ENCODE measurements at places on chromosomes 5 and 9.

- no peak for DNase-seq
Measured at GRCh38 chr5:63145167-63145566, 566.5 kb downstream of the LRRC70 start.

DNA sequence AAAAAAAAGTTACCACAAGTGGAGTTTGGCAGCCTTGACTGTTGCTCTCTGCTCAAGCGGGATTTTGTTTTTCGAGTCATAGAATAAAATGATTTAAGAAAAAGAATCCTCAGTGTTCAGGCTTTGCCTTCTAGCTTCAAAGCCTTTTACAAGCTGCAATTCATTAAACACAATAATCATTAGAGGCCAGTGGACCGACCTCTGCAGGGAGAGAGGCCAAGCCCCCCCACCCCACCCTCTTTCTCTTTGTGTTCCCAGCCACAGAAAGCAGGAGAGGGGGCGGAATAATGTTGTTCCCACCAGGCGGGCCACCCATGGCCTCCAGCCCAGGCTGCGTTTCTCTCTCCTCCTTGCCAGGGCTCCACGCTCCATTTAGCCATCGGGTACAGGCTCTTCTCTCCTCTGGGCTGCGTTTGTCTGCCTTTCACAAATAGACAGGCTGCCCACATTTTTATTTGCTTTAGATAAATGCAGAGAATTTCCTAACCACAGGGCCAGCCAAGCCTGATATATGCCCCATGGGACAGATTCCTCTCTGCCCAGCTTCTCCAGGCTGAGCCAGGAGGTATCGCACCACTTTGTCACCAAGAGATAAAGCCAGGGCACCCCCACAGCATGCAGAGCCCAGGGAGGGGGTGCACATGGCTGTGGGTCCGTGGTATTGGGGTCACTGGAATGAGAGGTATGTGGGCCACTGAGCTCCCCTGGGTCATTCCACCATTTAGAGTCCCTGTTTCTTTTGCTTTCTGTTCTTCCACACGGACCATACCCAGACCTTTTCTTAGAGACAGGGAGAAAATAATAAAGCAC lies 318.8 kb downstream of the PIK3R1 start:
- DNase-seq, result peak; percentile 70

DNA sequence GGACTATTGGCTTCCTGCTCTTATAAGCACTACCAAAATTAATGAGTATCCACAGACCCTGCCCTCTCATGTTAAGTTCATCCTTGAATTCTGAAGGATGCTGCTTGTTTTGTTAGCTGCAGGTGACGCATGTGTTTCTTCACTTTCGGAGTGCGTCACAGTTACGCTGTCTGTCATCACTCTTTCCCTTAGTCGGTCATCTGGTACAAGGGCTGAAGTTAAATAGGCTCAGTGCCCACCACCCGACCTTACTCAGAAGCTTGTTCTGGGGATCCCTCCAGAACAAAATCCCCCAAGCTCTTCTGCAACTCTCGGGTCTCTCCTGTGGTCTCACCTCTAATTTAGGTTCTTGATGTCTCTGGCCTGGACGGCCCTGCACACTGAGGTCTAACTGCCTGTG lies 51.0 kb downstream of the ADCY2 start:
- DNase-seq, result no peak

GRCh38 chr9:134162926-134163370 lies 1.4 kb downstream of the RNU6ATAC start:
- DNase-seq, result no peak

DNA sequence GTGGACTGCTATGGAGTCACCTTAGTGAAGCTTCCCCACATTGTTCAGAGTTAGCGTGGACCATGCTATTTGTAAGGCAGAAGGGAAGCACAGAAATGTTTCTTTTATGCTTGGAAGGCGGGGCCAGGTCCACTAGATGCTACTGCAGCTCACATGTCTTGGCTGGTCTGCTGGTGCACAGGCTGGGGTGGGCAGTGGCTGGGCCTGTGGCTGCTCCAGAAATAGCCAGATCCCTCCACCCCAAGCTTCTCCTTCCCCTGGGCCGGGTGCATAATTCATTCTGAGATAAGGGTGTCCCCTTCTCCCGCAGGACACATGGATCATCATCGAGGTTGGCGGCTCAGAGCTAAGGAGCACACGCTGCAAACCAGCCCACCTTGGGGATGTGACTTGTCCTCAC lies 14.5 kb upstream of the SEMA4D start:
- DNase-seq, result no peak

GRCh38 chr5:172059661-172060100 lies 53.2 kb upstream of the FBXW11 start:
- DNase-seq, result no peak

DNA sequence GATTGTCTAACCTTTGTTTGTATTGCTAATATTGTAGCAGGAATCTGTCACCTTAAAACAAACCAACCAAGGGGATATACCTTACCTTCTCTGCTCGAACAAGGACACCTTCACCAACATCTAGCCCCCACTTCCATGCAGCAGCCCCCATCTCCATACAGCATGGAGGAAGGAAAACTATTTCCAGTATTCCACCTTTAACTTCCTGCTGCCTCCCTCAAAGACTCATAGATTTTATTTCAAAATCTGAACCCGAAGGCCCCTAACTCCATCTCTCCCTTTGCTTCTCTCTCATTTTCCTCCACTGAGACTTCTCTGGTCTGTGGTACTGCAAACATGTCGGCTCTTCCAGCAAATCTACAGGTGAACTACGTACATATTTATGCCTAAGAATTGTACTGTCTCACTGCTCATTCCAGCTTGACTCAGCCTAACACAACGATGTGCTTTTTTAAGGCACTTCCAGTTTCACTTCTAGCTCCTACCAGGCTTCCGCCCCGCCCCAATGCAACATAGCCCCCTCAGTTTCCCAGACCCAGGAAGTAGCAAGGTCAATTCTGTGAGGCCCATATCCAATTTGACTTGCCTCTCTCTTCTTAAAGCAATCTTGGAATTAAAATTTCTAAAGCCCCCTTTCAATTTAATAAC lies 70.7 kb upstream of the RNF38 start:
- DNase-seq, result peak; percentile 37

GRCh38 chr5:180324601-180324950 lies 28.6 kb downstream of the GFPT2 start:
- DNase-seq, result no peak

GRCh38 chr5:129698661-129699060 lies 49.2 kb upstream of the MINAR2 start:
- DNase-seq, result no peak

DNA sequence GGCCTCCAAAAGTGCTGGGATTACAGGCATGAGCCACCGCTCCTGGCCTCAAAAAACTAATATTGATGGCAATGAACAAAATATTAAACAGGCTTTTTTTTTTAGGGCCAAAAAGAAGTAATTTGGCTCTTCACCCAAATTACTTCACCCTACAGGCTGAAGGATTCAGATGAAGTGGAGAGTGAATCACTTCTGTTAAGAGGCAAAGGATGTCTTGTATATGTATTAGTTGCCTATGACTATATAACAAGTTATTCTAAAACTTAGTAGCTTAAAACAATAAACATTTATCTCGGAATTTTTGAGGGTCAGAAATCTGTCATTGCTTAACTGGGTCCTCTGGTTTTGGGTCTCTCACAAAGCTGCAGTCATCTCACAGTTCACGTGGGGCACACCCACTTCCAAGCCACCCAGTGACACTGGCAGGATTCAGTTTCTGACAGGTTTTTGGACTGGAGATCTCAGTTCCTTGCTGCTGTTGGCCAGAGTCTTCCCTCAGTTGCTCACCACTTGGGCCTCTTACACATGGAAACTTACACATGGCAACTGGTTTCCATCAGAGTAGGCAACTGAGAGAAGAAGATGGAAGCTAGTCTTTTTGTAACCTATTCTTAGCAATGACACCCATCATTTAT lies 66.7 kb downstream of the IQGAP2 start:
- DNase-seq, result no peak

DNA sequence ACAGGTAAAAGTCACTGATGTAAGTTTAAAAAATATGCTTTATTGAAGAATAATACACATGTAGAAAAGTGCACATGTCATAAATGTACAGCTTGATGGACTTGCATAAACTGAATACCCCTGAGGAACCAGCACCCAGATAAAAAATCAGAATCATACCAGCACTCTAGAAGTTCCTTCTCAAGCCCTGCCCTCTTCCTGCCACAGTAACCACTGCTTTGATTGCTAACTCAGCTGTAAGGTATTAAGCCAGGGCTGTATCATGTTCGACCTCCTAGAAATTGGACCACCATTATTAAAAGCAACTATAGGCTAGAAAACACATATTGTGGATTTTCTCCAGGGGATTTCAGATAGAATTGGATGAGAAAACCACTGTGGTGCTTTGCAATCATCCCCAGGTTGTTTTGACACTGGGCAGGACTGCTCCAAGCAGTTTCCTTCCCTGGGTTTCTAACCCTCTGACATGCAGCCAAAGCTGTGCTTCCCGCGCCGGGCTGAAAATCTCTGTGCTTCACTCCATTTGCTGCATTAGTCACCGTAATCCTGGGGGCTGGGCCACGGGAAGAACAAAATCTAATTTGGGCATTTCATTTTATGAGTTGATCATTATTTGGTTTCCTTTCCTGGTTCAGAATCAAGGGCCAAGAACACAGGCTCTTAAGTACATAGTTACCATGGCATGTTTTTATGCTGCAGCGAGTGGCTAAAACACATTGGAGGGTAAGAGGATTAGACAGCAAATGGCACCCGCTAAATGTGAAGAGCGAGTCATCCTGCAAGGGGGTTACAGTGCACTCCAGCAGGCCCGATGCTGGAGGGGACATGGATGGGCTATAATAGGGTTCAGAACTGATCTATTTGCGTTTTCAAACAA lies 139.4 kb upstream of the IL12B start:
- peak; percentile 18 for DNase-seq

DNA sequence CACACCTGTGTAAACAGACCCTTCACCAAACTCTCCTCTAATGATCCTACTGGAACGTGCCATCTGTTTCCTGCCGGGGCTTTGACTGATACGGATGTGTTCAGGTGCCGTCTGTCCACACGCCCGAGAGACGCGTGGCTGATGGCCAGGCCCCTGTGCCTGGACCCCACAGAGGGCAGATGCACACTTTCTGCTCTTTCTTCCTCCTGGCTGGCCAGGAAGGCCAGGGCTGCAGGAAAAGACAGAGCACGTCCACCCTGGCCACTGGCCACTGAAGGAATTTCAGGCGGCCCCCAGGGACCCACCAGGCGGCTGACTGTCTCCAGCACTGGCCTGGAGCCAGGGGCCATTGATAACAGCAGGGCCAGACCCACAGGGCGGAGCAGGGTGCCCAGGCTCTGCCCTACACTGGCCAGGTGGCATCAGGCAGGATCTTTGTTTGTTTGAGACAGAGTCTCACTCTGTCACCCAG lies 3.6 kb upstream of the ENG start:
- DNase-seq, result no peak

DNA sequence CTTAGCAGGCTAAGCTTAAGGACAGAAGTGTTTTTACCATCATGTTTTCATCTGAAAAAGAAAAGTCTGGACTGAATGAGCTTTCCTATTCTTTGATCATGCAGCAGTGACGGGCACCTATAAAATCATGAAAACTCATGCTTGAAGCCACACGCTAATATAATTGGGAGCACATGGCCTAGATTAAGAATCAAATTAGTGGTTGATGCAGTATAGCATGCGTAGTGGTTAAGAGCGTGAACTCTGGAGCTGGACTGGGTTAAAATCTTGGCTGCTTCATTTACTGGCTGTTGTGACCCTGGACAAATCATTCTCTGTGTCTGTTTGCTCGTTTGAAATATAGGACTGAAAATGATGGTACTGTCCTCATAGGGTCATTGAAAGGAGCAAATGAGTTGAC lies 49.9 kb upstream of the IL13 start:
- no peak for DNase-seq

- no peak for DNase-seq
Measured at GRCh38 chr9:108282872-108283271, 572.9 kb downstream of the ACTL7B start.

DNA sequence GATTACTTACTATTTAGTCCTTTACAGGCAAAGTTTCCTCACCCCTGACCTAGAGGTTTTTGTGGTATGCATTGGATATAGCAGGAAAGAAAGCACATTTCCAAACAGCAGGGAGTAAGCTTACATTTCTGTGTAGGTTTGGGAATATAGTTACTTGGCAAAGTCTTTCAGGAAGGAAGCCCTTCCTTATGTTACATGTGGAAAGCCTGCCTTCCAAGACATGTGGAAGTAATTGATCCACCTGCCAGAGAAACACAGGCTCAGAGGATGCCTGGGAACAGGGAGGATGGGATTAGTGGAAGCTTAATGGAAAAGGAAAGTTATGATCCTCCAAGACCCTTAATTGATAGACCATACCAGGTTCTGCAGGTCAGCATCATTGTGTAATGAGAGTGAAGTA lies 87.3 kb upstream of the PPP1R2B start:
- DNase-seq, result no peak

- no peak for DNase-seq
Measured at GRCh38 chr5:135050244-135050767, 16.3 kb upstream of the PITX1 start.

DNA sequence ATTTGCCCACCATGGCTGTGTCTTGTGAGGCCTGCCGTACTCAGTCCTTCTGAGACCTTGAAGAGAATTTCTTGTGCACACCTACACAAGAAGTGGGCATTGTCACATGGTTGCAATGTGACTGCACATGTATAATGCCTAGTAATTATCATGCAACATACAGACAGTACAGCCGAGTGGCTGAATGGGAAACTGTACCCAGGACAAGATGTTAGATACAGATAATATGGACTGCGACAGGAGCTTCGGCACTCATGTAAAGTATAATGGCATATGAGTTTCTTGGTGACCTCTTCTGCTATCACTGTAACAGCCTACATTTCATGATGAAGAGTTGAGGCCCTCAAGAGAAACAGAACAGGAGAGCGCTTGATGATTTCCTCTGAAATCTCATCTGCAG lies 4.8 kb upstream of the PRKACG start:
- no peak for DNase-seq

GRCh38 chr5:133508331-133508730 lies 104.0 kb downstream of the FSTL4 start:
- DNase-seq, result no peak

GRCh38 chr9:99833735-99834134 lies 12.1 kb downstream of the NR4A3 start:
- DNase-seq, result no peak

DNA sequence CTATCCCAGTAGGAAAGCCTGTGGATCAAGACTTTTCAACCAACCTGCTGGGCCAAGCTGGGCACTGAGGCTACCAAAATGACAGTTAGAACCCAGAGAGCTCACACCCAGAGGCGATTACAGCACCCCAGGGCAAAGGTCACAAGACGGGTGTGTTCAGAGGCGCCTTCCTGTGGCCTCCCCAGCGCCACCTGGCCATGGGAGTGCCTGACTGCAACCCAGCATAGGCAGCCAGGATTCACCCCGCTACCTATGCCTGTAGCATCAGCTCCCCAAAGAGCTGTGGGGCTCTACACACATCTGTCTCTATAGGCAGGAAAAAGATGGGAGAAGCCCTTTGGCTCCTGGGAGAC lies 33.5 kb downstream of the PDGFRB start:
- DNase-seq, result no peak

- no peak for DNase-seq
Measured at GRCh38 chr5:1780614-1780930, 19.1 kb downstream of the MRPL36 start.

- DNase-seq, result no peak
Measured at GRCh38 chr5:151139015-151139414, 18.6 kb downstream of the ANXA6 start.

- DNase-seq, result no peak
Measured at GRCh38 chr5:153209016-153209415, 281.5 kb upstream of the GRIA1 start.
